CD8-positive, alpha-beta memory T cell (primary cell): ENCODE measurements at places on chromosomes 7 and 10. TPM values are rescaled to one million over a fixed set of nuclear protein-coding genes. Genes with fewer than 3 reads are reported as not detected.

IFIT1B gene
- total RNA-seq = not detected

- DNase-seq = no peak
Measured at GRCh38 chr7:113918946-113919345, at the start of gene PPP1R3A. Gene PPP1R3A, minus strand, starts transcription at chr7:113919009. Its CDS starts 13 bp downstream, at chr7:113918996.

DNA sequence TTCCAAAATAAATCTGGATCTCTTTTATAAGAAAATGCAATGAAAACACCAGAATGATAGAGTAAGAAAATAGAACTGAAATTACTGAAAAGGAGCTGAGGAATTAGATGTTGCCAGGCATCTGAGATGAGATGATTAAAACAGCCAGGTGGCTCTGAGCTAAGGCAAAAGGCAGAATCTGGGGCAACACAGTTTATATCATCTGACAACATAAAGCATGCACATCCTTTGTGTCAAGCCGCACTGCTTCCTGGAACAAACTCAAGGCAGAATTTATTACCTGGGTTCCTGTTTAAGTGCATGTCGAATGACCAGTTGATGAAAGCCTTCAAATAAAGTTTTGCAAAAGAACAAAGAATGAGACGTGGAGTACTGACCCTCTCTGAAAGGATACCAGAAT, 247.0 kb downstream of the SNX10 start:
- no peak for DNase-seq

GRCh38 chr7:150937848-150938561, 40.1 kb downstream of the KCNH2 start:
- no peak for DNase-seq

DNA sequence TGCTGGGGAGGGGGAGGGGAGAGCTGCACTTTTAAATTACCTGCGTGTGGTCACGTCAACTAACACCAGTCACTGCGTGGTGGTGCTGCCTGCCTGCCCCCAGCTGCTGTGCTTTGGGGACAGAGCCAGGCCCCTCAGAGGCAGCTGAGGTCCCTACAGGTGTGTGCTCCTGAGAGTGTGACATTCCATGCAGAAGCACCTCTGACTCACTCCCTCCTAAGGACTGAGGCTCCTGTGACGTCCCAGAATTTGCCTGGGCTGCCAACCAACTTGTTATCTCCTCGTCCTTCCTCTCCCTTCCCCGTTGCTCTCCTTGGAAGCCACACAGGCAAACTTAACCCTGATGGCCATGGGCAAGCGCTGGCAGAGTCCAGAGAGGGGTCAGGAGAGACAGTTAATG, 563.0 kb downstream of the PARD3 start:
- no peak for DNase-seq

DNA sequence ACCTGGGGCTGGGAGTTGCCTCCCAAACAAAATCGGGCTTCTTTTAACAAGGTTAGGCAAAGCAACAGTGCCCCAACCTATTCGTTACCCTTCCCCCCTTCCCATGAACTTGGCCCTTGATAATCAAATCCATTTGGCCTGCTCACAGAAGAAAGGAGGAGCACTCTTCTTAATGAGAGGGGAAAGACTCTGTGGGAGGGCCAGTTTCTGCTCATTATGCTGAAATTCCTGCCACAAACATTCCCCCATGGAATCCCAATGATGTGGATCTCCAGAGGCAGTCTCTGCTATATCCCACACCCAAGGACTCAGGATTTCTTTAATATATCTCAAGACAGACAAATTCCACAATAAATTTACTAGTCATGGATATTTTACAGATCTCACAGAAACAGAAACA, 43.0 kb downstream of the LSM5 start:
- DNase-seq = no peak
